ENCODE measurements at places on chromosomes 4 and X.

GRCh38 chrX:68675571-68675970 lies 28.1 kb downstream of the STARD8 start:
- DNase-seq = no peak

GRCh38 chr4:186946682-186947294 lies 223.1 kb upstream of the FAT1 start:
- DNase-seq = peak; percentile 42

GRCh38 chrX:104254442-104255115 lies at the start of gene ESX1:
ESX1 (minus strand) TSS chrX:104254933; CDS start chrX:104254849, 84 bp downstream.
- DNase-seq = no peak

DNA sequence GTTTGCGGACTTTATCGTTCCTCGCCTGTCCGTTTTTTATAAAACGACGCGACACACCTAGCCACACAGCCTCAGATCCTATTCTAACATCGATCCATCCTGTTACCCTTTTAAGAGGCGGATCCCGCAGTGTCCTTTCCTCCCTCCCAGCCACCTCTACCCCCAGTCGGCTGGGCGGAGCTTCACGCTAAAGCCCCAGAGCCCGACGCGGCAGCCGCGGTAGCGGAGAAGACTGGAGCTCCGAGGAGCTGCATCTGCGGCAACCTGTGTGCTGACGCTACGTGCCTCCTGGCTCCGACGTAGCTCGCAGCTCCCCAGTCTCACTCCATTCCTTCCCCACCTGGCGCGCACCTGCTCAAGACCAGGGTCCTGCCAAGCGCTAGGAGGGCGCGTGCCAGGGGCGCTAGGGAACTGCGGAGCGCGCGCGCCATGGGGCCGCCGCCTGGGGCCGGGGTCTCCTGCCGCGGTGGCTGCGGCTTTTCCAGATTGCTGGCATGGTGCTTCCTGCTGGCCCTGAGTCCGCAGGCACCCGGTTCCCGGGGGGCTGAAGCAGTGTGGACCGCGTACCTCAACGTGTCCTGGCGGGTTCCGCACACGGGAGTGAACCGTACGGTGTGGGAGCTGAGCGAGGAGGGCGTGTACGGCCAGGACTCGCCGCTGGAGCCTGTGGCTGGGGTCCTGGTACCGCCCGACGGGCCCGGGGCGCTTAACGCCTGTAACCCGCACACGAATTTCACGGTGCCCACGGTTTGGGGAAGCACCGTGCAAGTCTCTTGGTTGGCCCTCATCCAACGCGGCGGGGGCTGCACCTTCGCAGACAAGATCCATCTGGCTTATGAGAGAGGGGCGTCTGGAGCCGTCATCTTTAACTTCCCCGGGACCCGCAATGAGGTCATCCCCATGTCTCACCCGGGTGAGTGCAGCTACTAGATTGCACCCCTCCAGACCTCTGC lies at the start of gene RNF128:
Gene RNF128, plus strand, starts transcription at position 217 of the 953 bp plus-strand sequence. Its CDS starts 213 bp downstream, at position 430.
- peak; percentile 72 for DNase-seq

All from stomach (tissue), 19 donors.